ENCODE measurements at places on chromosomes 1 and 21.
A peak's percentile ranks its signal among the peaks of the same experiment; 100 is the strongest.

GRCh38 chr21:26790296-26790695 is 54.9 kb downstream of the ADAMTS1 start:
- no peak for DNase-seq

DNA sequence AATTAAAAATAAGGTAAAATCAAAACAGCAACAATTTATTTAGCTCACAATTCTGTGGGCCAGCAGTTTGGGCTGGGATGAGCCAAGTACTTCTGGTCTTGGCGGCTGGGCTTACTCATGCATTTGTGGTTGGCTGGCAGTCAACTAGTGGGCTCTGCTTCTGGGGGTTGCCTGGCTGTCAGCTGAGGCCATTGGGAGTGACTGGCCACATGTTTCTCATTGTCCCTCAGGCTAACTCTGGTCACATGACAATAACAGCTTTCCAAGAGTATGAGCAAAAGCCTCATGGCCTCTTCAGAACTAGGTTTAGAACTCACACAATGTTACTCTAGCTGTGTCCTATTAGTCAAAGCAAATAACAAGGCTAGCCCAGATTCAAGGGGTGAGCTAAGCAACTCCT is 15.6 kb upstream of the CHIA start:
- DNase-seq = no peak

DNA sequence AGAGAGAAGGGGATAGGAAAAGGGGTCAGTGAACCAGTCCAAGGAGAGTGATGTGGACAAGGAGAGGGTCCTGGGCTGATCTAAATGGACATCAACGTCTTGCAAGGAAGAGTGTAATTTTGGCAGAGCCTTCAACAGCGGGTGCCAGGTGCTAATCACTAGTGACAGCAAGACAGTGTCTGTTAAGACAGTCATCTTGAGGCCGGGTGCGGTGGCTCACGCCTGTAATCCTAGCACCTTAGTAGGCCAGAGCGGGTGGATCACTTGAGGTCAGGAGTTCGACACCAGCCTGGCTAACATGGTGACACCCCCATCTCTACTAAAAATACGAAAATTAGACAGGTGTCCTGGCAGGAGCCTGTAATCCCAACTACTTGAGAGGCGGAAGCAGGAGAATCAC is 12.2 kb upstream of the PADI6 start:
- DNase-seq = no peak

- DNase-seq = no peak
Measured at GRCh38 chr1:25519624-25520023, 23.8 kb upstream of the LDLRAP1 start.

GRCh38 chr1:72623299-72623708 is 341.0 kb upstream of the NEGR1 start:
- no peak for DNase-seq

GRCh38 chr1:6329851-6330250 is 63.7 kb downstream of the ACOT7 start:
- no peak for DNase-seq

DNA sequence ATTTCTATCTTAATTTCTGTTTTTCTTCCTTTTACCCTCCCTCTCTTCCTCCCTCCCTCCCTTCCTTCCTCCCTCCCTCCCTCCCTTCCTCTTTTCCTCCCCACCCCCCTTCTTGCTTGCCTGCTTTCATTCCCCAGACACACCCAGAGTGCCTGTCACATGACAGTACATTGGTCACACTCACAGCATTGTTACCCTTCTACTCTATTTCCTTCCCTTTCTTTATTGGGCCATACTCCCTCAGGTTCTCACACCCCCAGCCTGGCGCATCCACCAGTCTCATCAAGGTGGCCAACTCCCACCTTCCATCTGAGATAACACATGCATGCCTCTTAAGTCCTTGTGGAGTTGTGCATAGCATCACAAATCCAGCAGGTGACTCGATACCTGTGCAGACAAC is 10.9 kb downstream of the TMPRSS3 start:
- DNase-seq = no peak

DNA sequence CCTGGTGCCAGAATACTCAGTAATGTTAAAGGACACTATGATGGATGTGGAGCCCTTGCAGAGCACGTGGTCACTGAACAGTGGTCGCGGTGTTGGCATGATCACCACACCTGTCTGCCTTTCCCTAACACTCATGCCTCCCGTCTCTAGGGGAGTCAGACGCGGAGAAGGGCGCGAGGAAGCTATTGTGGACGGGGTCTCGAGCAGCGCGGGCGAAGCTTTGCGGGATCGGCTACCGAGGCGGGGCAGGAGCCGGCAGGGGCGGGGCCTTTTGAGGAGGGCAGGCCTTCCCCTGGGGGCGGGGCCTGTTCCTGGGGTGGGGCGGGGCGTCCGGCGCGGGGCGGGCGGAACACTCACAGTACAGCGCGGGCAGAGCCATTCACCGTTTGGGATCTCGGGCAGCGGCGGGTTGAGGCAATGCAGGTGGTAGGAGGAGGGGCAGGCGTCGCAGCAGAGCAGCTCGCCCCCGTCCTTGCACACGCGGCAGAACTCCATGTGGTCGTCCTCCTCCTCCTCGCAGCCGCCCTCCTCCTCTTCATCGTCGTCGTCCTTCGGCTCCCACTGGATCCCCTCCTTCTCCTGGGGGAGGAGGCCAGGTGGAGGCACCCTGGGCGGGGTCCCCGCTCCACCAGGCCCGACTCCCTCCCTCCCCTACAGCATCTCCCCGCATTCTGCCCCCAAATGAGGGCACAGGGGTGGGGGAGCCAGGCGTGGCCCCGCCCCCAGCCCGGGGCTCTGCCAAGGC is 31.5 kb downstream of the CHD5 start:
- DNase-seq = peak; percentile 87

- no peak for DNase-seq
Measured at GRCh38 chr1:111587509-111588174, 31.9 kb upstream of the RAP1A start.

DNA sequence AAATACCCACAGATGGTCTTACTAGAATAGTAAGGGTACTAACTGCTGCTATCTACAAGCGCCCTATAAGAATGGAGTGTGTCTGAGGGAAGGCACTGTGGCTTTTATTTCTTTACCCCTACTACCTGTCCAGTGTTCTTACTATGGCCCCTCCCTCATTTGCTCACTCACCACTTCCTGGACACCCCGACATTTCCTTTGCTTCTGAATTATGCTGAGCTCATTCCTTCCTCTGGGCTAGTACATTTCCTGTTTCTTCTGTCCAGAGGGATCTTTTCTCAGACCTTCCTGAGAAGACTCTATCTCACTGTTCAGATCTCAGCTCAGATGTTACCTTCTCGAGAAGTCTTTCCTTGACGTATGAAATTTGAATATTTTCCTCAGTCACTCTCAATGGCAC is 192.1 kb upstream of the DAB1 start:
- DNase-seq = no peak

Data from glutamatergic neuron (in vitro differentiated cells).